Stimulated activated CD8-positive, alpha-beta memory T cell treated with anti-CD3 and anti-CD28 coated beads, Interleukin-7, amount 100 ng/mL, for 1 hour (primary cell): ENCODE measurements at places on chromosomes 16 and 17.

DNA sequence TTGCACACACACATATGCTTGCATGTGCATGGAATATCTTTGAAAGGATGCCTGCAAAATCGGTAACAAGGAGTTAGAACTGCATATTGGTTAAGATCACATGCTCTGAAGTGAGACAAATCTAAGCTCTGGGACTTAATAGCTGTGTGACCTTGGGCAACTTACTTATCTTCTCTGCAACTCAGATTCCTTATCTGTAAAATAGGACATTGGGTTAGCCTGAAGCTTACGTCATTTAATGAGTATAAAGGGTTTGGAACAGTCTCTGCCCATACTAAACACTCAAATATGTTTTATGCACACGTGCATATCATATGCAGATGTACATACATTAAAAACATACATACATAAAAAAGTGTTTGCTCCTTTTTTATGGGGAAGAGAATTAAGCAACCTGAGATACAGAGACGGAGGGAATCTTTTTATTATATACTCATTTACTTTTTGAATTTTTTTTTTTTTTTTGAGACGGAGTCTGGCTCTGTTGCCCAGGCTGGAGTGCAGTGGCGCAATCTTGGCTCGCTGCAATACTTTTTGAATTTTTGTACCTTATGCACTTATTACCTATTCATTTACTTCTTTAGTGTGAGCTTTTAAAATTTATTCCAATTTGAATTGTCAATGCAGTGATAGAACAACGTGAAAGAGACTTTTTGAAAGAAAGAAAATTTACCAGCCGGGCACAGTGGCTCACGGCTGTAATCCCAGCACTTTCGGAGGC is 206.2 kb downstream of the CCDC182 start:
- DNase-seq = no peak

DNA sequence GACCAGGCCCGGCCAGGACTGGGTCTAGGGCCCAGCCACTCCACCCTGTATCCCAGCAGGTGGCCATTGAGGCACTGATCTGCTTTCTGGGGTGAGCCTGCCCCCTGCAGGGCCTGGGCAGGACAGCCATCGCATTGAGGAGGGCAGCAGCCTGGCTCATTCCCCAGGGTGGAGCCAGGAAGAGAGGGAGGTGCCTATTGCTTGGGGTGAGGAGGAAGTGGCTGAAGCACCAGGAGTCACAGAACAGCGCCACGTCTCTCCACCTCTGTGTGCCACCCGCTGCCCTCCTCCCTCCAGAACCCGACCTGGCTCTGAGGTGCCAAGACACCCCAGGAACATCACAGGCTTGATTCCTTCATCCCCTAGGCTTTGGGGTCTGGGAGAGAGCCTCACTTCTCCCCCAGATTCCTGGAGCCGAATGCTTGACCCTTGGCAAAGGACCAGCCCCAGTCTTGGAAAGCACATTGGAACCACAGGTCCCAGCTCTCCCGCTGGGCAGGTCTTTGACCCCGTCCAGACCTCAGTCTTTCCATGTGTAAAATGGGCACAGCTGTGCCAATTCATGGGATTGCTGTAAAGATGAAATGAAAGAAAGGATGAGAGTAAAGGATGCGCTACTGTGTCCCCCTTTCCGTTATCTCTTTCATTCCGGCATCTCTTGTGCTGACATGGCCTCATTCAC is 7.2 kb upstream of the KRT36 start:
- DNase-seq = no peak

GRCh38 chr16:15509593-15510535 is 75.5 kb downstream of the BMERB1 start:
- no peak for DNase-seq

DNA sequence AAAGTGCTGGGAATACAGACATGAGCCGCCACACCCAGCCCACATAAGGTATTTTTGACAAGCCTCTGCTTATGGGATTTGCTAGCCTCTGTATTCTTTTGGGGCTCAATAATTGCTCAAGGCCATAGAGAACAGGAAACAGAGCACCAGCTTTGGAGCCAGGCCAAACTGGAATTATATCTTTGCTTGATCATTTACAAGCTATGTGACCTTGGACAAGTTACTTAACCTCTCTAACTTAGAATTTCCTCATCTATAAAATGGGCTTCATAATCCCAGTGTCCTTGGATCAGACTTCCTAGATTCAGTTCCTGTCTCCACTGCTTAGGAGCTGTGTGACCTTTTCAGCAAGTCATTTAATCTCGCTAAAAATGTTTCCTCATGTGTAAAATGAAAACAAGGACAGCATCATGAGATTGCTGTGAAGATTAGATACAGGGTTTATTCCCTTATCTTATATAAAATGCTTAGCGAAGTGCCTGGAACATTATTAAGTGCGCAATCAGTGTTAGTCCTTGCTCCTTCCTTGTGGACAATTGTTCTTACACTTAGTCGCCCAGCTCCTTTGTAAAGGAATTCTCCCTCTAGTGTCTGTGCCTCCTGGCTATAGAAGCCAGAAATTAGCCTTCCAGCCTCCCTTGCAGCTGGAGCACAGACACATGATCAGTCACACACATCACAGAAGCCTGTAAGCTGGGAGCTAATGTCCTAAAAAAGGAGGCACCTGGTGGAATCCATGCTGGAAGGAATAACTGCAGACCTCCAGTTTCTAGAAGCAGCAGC is 16.6 kb downstream of the KRT9 start:
- DNase-seq = no peak

DNA sequence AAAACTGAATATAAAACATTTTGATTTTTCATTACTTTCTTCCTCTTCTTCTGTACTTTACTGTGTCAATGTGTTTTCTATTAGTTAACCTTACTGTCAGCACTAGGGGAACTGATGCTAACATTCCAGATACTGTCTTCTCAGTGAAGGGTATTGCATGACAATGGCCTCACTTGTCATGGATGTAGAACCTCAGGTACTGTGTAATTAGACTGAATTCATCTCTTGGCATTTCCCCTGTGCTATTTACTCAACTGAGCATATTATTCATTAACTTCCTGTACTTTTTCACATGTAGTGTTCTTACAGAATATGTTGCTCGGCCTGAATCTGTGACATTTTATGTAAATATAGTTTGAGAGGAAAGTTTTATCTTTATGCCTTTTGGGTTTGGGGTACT is 237.0 kb downstream of the CA10 start:
- DNase-seq = no peak

GRCh38 chr16:4847774-4848587 is 700 bp downstream of the UBN1 start:
- no peak for DNase-seq

GRCh38 chr17:9256751-9257629 is 235.7 kb downstream of the NTN1 start:
- DNase-seq = no peak

DNA sequence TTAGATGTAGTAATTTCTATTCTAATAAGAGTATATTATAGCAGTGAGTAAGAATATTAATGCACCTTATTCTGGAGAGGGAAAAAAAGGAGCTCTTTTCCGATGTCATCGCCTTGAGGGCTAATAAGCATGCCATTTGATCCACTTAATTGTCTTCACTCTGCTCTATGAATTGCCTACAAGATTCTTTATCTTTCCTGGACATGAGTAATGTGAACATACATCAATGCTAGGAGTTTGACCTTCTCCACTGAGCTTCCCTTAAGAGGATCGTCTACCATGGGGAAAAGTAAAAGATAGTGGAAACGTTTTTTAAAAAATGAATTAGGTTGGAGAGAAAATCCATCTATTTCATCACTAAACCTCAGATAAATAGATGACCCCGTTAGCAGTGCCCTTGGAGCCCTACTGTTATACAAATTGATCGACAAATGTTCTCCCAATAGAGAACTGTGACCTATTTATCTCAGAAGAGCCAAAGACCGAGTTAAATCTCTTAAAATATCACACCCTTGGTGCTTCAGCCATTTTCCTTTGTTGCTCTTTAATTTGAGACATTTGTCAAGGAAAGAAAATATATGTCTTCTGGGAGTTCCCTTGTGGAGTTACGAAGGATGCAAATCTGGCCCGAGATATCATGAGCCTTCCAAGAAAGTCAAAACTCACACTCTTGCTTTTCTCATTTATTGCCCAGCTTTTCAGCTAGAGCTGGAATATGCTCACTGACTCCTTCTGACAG is 898.5 kb downstream of the KCNJ2 start:
- DNase-seq = no peak

DNA sequence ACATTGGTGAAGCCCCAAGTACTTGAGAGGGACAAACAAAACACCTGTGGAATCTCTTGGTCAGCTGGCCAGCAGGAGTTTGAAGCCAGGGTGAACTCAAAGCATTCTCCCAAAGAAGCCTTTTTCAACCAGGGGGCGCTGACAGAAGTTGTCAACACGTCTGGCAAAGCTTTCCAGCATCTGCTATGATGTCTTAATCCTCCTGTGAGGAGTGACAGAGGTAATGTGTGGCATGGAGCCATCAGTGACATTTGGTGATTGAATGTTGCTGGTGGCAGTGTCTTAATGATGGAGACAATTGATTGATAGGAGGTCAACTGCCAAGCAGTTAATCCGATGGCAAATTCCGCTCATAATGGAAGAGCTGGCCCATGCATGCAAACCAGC is 257.6 kb upstream of the HSBP1 start:
- DNase-seq = no peak

- DNase-seq = no peak
These were observed 63.1 kb downstream of the SHISA9 start for GRCh38 chr16:12964461-12964860.

GRCh38 chr17:73396431-73397277 is 84.9 kb upstream of the CDC42EP4 start:
- no peak for DNase-seq

DNA sequence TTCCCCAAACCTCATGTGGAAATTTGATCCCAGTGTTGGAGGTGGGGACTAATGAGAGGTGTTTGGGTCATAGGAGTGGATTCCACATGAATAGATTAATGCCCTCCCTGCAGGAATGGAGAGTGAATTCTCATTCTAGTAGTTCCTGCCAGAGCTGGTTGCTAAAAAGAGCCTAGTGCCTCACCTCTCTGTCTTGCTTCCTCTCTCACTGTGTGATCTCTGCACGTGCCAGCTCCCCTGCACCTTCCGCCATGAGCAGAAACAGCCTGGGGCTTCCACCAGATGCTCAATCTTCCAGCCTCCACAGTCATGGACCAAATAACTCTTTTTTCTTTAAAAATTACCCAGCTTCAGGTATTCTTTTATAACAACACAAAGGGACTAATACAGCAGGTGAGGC is 72.9 kb upstream of the CLEC3A start:
- no peak for DNase-seq

DNA sequence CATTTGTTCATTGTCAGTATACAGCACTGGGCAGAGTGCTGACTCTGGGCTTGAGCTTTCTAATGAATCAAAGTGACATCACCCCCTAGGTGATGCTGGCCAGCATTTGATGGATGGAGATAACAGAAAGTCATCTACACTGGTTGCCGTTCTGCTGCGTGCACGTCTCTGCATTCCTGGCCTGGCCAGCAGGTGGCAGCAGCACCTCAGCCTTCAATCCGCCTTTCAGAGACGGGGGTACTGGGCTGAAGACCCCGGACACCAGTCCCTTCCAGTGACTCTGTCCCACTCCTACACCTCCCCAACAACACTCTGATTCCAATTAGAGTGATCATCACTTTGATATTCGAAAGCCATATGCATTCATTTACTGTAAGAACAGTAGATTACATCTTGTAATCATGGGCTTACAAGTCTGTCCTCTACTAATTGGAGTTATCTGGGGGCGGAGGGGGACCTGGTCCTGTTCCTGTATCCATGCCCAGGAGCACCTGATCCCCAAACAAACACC is 6.0 kb downstream of the CPSF4L start:
- peak; percentile 23 for DNase-seq

- DNase-seq = no peak
These were observed 23.4 kb downstream of the MAPK8IP3 start for GRCh38 chr16:1729445-1729844.

- DNase-seq = no peak
These were observed 20.0 kb upstream of the CACNG4 start for GRCh38 chr17:66944351-66945146.

DNA sequence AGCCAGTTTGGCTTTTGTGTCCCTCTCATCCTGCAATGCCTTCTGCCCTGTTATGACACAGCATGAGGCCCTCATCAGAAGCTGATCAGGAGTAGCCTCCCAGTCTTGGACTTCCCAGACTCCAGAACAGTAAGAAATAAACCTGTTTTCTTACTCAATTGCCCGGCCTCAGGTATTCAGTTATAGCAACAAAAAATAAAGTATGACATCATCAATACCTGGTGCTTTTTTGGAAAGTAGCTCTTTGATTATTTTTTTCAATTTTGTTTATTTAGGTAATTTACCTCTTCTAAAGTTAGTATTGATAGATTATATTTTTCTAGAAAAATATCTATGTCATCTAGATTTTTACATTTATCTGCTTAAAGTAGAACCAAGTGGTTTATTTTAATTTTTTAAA is 112.8 kb upstream of the CES5A start:
- DNase-seq = no peak

DNA sequence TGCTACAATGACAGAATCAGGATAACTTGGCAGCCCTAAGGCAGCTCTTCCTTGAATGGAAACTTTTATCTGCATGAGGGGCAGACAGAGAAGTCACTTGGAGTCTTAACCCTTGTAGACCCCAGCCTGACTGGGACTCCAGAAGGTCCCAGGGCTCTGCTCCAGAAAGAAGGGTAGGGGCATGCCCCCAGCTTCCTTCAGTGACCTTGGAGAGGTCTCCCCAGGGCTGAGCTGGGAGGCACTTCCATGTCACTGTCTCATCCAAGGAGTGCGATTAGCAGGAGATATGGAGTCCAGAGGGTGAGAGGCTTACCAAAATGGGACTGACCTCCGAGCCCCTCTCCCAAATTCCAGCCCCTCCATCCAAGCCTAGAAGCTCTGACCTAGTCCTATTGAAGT is 3.4 kb upstream of the NLRC5 start:
- DNase-seq = no peak

DNA sequence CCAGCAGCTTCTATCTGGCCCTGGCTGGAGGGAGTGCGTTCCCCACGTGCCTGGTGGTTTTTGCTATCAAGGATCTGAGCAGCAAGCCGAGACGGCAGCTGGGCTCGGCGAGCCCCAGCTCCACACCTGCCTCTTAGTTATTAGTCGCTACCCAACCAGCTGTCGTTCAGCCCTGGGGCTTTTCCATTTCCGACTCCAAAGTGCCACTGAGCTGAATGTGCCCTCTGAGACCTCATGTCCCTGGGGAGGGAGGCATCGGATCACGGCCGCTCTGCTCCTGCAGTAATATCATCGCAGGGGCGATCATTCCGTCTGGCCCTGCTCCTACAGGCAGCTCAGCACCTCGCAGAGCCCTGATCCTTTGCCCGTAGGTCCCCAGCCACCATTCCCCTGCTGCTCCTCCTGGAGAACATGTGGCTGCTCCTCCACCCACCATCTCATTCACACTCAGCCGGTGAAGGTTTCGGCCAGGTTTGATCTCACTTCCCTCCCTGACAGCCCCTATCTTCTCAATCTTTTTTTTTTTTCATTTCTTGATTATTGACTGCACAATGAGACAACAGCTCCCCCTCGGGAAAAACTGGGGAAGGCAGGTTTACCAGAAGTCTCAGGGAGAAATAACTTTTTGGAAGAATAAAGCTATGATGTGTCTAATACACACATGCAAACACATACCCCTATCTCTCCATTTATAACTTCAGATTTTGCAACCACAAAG is 86.7 kb downstream of the ZFHX3 start:
- no peak for DNase-seq
